ENCODE measurements at places on chromosomes 13 and 19. TPM values are rescaled to one million over a fixed set of nuclear protein-coding genes. Genes with fewer than 3 reads are reported as not detected.

LRRC25 gene
- total RNA-seq: 0.12 TPM

- no peaks in the 10 kb centered on the region for H3K36me3 ChIP-seq
- no peak for DNase-seq
- H3K27me3 ChIP-seq: peaks cover 3% of the 10 kb centered on the region
Observed at GRCh38 chr13:79079351-79079839, 326.7 kb downstream of the RBM26 start.

DNA sequence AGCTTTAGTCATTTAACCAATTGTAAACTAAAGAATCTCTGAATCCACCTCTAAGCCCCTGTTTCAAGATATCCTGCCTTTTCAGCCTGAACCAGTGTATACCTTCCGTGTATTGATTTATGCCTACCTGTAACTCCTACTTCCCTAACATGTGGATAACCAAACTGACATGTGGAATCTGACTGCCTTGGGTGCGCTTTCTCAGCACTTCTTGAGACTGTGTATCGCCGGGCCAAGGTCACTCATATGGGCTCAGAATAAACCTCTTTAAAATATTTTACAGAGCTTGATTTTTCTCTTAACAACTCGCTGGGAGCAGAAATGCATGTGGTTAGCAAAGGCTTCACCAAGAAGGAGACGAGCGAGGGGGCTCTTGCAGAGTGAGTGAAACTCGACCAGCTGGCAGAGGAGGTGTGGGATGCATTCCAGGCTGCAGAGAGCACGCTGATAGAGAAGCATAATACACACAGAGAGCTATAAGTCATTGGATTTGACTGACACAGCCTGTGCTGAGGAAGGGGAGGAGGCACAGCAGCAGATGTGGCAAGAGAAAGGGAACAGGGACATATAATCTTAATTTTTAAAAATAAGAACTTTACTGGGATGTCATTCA lies 268.2 kb upstream of the MAB21L1 start:
- H3K36me3 ChIP-seq: no peaks in the 10 kb centered on the region
- no peak overlapping the region for H3K4me3 ChIP-seq
- H3K27ac ChIP-seq: no peak overlapping the region

- no peak overlapping the region for H3K4me3 ChIP-seq
- H3K27me3 ChIP-seq: peaks cover 20% of the 10 kb centered on the region
- H3K4me1 ChIP-seq: peaks cover 22% of the 10 kb centered on the region
- H3K36me3 ChIP-seq: no peaks in the 10 kb centered on the region
Observed at GRCh38 chr13:24053519-24054251, 106.8 kb upstream of the SPATA13 start.

Data from activated CD8-positive, alpha-beta memory T cell treated with anti-CD3 and anti-CD28 coated beads, Interleukin-2, amount 10 ng/mL, durations not matched to agents 7 days and 5 days (primary cell).